ENCODE measurements at places on chromosomes 2 and 18.

DNA sequence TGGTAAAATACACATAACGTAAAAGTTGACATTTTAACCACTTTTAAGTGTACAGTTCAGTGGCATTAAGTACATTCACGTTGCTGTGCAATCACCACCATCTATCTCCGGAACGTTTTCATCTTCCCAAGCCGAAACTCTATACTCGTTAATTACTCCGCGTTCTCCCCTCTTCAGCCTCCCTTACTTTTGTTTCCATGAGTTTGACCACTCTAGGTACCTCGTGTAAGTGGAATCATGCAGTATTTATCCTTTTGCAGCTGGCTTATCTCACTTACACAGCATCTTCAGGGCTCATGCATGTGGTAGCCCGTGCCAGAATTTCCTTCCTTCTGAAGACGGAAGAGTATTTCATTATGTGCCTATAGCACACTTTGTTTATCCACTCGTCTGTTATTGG is 225.2 kb downstream of the SLC4A3 start:
- DNase-seq: no peak

DNA sequence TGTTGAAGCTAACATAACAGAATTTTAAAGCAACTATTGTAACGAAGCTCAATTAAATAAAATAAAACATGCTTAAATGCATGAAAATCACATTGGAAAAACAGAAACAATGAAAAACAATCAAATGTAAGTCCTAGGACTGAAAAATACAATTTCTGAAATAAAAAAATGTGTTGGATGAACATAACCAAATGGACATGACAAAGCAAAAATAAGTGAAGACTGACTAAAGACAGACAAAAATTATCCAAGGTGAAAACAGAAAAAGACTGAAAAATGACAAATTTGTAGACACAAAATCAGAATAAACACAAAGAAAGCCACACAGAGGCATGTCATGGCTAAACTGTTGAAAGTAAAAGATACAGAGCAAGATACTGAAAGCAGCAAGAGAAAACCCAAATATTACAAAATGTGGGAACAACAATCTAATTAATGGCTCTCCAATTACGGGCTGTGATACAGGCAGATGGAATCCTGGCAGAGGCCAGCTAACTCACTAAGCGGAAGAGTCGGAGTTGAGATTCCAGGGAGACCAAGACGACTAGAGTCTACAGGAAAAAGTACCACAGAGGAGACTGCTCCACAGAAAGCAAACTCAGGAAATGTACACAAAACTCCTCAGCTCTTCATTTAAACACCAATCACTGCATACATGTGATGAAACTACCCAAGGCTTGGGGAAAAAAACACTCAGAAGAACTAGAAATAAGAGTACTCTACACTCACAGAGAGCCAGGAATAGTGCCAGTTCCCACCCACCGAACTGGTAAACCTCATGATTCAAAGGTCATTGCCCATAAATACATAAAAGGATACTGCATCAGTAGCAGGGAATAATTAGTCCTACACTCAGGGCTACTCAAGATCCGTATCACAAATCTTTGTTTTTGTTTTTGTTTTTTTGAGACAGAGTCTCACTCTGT is 83.6 kb downstream of the ATAD2B start:
- DNase-seq: no peak

DNA sequence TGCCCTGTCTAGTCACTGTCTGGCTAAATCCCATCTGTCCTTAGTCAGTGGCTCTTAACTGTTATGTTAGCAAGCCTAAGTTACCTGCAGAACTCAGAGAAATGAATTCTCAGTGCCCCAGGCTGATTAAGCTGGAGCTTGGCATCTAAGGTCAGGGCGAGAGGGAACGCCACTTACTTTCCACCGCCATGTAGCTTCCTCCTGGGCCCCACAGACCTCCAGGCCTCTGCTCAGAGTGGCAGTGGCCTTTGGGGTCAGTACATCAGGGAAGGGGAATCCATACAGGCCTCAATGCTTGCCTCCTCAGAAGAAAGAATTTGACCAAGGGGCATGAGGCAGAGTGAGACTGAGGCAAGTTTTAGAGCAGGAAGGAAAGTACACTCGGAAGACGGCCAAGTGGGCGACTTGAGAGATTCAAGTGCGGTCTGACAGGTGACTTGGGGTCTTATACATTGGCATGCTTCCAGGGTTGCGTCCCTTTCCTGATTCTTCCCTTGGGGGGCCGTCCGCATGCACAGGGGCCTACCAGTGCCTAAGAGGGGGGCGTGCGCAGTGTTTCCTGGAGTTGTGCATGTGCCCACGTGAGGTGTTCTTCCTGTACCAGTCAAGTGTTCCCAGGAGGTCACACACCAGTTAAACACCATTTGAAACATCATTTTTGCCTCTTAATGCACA is 64.1 kb downstream of the EMILIN2 start:
- DNase-seq: no peak

GRCh38 chr2:161111531-161111930 is 48.7 kb upstream of the TANK start:
- no peak for DNase-seq

- DNase-seq: no peak
These were observed 499.0 kb downstream of the TXNL1 start for GRCh38 chr18:56139372-56139771.

GRCh38 chr2:223464071-223464470 is 138.1 kb downstream of the SCG2 start:
- no peak for DNase-seq

- DNase-seq: no peak
These were observed 245.0 kb upstream of the FN1 start for GRCh38 chr2:215680605-215681598.

DNA sequence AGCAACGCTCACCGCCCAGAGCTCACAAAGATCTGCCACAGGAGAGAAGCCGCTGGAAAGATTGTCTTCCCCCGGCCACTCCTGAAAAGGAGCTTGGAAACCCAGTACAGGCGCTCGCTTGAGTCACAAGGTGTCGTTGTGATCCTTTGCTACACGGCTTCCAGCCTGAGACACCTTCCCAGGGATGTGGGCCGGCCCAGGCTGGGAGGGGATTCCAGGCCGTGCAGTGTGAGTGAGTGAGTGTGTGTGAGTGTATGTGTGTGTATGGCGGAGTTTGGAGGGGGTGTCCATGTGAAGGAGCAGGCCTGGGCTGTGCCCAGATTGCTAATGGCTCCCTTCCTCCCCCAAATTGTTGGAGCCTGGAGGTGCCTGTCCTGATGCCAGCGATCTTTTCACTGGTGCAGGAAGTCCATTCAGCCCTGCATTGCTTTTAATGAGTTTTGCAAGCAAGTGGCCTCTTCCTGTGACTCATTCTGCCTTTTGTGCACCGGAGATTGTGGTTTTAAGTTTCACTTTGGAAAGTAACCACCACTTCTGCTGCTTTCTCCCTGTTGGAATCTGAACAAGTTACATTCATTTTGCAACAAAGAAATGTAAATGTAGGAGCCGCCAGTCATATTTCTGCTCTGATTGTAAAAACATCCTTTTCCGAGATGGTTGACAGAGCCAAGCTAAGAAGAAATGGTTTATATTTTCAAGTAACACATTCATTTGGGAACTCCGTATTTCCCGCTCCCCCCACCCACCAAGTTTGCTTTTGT is 83.7 kb downstream of the LPIN1 start:
- DNase-seq: peak; percentile 54
